ENCODE measurements at places on chromosomes 2 and 18.

- DNase-seq = no peak
These were observed 21.9 kb downstream of the TACR1 start for GRCh38 chr2:75177427-75177826.

GRCh38 chr2:167862782-167863181 lies 384.6 kb downstream of the STK39 start:
- DNase-seq = no peak

GRCh38 chr2:159855557-159856061 lies 57.6 kb upstream of the CD302 start:
- DNase-seq = no peak

DNA sequence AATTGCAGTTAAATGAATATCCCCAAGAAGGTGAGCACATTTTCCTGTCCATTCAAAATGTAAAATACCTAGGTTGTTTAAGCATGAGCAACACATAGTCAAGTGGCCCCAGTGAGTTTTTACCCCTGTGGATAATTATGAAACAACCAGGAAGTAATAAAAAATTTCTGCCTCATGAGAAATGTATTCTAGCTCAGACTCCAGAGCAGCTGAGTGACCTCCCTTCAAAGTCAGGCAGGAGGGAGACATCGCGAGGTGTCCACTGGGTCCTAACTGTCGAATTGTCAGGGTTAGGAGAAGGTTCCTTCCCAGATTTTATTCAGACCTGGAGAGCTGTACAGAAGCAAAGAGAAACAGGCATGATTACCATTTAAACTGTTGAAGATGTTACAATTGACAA lies 416.6 kb upstream of the SMIM21 start:
- no peak for DNase-seq

GRCh38 chr2:40579247-40579646 lies 127.4 kb upstream of the SLC8A1 start:
- no peak for DNase-seq

- no peak for DNase-seq
These were observed 176.0 kb downstream of the CCDC178 start for GRCh38 chr18:33264566-33264965.

DNA sequence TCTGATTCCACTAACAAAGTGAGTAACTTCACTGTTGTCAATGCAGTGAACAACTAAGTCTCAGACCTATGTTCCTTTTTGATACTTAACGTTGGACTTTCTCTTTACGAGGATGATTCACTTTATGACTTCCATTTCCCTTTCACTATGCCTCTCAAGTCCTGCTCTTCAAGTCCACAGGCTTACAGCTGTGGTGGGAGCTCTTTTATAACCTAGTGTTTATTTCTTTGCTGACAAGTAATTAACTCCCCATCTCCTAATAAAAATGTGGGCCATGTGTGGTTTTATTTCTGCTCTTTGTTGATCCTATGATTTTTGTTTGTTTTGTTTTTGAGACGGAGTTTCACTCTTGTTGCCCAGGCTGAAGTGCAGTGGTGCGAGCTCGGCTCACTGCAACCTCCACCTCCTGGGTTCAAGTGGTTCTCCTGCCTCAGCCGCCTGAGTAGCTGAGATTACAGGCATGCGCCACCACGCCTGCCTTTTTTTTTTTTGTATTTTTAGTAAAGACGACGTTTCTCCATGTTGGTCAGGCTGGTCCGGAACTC lies 142.1 kb downstream of the USP34 start:
- no peak for DNase-seq

- DNase-seq = no peak
These were observed 61.6 kb downstream of the LAMA1 start for GRCh38 chr18:7056026-7056425.

- DNase-seq = no peak
These were observed 292.7 kb downstream of the ZNF516 start for GRCh38 chr18:76202322-76202721.

DNA sequence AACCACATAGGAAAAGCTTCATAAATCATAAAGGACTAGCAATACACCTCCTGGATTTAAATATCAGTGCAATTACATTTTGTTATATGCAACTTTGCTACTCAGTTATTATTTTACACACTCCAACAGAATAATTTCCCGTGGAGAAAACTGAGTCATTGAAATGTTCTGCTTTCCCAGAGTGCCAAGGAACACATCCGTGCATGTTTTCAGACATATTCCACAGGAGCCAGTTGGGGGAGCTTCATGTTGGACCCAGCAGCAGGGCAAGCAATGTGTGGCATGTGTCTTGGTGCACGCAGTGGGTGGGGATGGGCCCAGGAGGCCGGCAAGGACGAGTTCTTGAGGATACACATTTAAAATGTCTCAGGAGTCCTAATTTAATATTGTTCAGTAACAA lies 14.4 kb upstream of the SMIM21 start:
- no peak for DNase-seq

GRCh38 chr2:28680657-28681056 lies 71.0 kb upstream of the PPP1CB start:
- DNase-seq = no peak

DNA sequence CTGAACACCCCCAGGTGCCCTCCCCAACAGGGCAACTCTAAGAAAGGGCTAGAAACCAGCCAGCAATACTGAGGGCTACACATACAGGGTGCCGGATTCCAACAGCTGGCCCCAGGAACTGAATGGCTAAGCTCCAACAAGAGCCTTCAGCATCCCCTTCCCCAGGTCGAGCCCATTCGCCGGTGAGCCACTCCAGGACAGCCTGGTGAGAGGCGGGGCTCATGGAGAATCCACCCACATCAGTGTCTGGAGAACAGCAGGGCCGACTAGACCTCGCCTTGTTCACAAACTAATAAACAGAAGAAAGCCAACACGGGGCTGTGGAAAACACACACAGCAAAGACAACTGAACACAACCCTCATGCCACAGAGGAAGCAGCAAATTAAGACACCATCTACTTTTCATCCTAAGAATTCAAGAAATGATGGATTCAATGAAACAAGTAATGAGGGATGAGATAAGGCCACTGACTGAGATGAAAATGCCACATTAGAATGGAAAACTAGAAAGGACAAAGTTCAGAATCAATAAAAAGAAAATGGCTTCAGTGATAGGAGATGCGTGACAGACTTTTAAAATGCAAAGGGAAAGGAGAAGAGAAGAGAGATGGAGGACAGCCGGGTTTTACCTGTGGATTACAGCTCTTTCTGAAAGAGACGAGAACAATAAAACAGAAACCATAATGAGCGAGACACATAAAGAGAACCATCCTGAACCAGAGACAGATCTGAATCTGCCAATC lies 8.2 kb downstream of the PER2 start:
- no peak for DNase-seq

DNA sequence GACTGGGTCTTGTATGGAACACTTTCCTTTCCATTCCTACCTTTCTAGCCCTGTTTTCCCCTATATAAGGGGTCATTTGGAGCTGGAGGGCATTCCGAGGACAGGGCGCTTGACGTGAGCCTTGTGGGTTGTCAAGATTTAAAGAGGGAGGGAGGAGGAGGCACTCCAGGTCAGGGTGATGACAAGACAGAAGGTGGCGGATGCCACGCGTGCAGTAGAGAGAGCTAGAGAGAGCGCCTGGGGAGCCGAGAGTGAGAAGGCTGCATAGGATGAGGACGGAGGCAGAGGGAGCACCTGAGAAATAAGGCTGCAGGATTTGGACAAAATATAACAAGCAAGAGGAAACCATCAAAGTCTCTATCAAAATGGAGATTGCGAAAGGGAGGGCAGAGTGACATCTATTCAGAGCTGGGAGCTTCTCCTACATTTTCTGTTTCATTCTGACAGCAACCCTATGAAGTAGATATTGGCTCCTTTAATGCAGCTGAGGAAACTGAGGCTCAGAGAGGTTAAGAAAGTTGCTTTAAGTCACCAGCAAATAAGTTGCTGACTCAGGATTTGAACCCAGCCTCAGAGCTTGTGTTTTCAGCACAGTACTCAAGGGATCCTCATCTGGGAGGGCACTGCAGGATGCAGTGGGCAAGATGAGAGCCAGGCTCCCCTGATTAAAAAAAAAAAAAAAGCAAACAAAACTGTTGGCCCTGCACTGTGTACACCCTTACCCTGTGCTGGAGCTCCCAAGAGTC lies 124.2 kb downstream of the MRO start:
- no peak for DNase-seq

DNA sequence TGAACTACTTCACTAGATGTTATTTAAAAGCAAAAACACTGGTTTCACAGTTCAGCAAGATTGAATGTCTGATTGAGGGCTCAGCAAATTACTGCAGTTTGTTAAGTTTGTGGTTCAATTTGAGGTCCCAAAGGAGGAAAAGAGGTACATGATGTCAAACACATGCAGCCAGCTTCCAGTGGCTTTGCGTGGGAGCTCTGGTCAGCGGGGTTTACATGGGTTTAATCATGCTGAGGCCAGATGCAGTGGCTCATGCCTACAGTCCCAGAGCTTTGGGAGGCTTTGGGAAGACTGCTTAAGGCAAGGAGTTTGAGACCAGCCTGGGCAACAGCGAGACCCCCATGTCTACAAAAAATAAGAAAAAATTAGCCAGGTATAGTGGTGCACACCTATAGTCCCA lies 111.5 kb downstream of the MAPK4 start:
- DNase-seq = no peak

DNA sequence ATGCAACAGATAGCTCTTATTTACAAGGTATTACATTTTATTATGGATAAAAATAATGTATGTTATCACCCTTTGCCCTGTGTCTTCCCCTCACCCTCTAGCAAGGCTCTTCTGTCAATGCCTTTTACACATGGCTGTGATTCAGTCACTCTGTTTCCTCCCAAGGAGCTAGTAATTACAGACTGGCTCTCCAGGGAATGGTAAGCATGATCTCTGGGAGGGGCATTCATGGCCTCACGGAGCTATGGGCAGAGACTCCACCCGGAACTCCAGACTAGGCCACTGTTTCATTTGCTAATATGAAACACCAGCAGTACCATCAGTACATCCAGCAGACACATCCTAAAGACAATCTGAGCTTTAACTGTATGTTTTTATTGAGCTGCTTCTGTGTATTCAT lies 410.9 kb upstream of the CYRIA start:
- DNase-seq = no peak

DNA sequence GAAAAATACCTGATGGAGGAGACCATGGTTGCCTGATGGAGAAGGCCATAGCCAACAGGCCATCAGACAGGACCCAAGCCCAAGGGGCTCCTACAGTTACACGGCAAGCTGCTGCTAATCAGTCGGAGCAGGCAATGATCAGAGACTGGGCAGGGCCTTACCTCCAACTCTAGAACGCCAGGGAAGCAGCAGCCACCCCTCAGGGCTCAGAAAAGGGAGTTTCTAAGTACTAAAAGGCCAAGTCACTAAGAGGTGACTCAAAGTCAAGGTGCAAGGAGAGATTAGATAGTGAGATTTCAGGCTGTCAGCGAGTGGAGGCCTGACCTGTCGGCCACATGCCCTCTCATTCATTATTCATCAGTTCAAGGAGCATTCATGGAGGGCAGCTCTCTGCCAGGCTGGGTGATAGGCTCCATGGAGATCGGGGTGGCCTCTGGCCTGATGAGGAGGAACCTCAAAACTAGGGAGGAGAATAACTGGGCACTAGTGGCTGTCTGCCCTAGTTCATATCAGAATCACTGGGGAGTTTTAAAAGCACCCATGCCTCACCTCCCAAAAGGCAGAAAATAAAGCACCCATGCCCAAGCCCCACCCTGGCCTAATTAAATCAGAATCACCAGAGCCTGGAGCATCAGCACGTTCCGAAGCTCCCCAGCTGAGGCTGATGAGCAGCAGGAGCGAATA lies 3.6 kb downstream of the VIL1 start:
- DNase-seq = no peak

- no peak for DNase-seq
These were observed 799.7 kb downstream of the LRP1B start for GRCh38 chr2:141331127-141331526.

GRCh38 chr18:22335731-22336198 lies 82.0 kb downstream of the CTAGE1 start:
- DNase-seq = no peak

DNA sequence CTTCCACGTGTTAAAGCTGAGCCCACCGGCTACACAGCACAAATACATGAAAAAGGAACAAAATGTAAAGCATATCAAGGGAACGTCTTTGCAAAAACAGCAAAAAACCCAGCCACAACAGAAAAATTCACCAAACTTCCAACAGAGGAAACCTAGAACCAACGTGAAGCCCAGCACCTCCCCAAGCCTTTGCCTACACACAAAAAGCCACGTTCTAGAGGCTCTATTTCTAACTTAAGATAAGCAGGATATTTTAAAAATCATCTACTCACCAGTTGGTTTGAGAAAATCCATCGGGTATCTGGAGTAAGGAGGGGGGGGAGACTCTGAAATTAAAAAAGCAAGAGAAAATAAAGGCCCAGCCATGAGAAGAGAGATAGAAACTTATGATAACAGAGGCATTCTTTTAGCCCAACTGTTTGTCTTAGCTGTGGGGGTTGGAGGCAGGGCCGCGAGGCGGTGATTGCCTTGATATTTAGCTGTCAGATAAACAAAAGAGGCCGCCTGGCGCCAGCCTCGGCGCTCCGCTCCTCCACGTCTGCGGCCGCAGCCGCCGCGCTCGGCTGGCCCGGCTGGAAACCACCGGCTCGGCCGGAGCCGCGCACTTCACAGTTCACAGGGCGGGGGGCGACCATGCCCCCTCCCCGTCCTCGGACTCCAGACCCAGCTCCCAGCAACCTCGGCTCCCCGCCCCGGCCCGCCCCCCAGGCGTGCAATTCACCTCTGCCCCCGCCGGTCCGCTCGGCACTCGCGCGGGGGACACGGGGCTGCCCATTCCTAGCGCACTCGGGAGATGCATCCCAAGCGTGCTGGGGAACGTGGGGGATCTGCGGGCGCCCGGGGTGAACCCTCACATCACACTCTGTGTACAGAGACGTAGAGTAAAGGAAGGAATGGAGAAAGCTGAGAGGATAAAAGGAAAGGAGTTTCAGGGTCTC lies 2.4 kb downstream of the SMAD7 start:
- no peak for DNase-seq

- no peak for DNase-seq
These were observed 33.9 kb upstream of the SIX2 start for GRCh38 chr2:45043174-45043573.

DNA sequence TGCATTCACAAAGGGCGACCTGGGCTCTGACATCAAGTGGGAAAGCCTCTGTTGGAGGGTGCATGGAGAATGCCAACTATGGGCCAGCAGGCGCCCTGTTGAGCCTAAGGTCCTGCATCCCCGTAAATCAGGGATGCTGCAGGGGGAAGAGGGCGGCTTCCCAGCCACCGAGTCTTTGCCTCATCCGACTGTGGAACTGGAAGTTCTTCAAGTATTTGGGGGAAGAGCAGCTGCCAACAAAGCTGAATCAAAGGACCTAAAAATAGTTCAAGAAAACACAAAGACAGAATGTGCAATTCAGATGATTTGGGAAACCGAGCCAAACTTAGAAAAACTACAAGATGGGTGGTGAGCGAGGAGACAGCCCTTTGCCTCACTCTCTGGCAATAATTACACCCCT lies 281.1 kb upstream of the MGAT5 start:
- DNase-seq = no peak

DNA sequence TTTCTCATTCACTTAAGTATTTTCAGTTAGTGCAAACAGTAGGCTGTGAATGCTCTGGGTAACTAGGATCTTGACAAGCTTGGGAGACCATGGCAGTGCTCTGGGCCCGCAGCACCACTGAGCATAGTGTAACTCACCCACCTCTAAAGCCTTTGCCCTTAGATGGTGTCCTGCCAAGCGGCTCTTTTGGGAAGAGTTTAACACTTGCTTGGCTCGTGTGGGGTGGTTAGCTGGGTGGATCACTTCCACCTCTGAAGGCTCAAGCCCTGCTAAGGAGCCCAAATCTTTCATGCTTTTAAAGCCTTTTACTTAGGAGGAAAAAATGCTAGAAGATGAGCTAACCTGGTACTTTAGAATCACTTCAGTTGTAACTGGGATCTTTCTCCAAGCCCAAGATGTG lies 33.9 kb downstream of the PTPN18 start:
- DNase-seq = no peak

Data from NCI-H2171 (cell line).